SJSA1 (cell line): ENCODE measurements at places on chromosomes 11 and 22.

- no peak for DNase-seq
Measured at GRCh38 chr11:64341429-64341828, 1.4 kb downstream of the CCDC88B start.

DNA sequence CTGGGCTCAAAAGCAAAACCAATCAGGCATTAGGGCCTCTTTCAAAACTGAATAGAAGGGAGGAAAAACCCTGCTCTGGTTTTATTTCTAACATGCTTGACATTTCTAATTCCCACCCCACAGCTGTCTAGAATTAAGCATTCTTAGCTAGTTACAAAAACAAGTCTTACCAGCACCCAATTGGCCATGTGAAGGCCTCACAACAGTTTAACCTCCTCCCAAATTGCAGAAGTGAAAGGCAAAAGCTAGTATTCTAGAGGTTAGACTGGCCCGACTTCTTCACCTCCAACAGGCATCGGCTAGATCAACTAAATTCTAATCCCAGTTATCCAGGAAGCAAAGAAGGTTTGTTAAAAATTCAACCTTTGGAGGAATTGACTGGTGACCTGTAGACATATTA, 6.5 kb downstream of the SF1 start:
- no peak for DNase-seq

DNA sequence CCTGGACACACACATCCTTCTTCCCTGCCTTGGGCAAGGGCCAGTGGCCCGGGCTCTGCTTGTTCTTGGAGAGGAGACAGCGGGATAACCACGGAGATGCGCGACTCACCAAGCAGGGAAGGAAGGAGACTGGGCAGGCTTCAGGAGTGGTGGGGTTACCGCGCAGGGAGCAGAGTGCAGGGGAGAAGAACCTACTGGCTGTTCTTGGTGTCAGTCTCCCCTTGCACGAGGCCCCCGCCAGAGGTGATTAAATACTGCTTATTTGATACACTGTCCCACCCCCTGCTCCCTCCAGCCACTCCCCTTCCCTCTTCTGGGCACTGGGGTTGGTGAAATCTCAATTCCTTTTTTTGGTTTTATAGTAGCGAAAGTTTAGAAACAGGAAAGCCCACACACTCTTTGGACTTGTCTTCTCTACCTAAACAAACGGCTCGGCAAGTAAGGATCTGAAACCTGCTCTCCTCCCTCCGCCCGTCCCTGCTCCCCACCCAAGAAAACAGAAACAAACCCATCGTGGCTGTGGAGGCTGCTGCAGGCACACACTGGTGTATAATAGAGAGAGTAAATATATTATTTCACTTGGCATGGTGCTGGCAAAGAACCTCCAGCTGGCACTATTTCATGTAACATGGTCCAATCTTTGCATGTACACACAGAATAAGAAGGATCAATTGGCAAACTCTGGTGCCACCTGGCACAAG, 10.8 kb downstream of the LARGE2 start:
- no peak for DNase-seq

DNA sequence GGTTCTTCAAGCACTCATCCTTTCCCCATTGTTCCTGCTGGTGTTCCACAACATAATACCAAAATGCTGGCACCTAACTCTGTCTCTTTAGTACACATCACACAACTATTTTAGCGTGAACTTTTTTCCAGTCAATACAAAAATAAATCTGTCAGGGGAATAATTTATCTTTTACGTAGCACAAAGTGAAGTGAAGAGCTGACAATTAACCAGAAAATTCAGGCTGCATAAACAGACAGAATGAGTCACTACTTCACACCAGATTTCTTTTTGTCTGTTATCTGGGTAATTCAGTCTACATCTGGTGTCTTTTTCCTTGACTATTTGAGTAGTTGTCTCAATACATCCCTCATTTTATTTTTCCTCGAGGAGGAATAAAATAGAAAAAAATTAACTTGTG, 7.9 kb upstream of the ETS1 start:
- no peak for DNase-seq

- peak; percentile 55 for DNase-seq
Measured at GRCh38 chr22:37898441-37899181, 7.5 kb upstream of the MICALL1 start.

DNA sequence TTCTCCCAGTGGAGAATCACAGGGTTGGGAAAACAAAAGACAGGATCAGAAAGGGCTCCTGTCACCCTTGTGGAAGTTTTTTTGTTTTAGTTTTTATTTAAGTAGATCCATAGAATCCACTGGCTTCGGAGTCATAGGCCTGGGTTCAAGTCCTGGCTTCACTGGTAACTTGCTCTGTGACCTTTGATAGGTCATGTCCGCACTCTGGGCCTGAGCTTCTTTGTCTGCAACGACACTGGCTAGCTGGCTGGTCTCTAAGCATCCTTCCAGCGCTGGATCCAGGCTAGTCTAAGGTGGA, 1.4 kb downstream of the ZFTA start:
- no peak for DNase-seq

DNA sequence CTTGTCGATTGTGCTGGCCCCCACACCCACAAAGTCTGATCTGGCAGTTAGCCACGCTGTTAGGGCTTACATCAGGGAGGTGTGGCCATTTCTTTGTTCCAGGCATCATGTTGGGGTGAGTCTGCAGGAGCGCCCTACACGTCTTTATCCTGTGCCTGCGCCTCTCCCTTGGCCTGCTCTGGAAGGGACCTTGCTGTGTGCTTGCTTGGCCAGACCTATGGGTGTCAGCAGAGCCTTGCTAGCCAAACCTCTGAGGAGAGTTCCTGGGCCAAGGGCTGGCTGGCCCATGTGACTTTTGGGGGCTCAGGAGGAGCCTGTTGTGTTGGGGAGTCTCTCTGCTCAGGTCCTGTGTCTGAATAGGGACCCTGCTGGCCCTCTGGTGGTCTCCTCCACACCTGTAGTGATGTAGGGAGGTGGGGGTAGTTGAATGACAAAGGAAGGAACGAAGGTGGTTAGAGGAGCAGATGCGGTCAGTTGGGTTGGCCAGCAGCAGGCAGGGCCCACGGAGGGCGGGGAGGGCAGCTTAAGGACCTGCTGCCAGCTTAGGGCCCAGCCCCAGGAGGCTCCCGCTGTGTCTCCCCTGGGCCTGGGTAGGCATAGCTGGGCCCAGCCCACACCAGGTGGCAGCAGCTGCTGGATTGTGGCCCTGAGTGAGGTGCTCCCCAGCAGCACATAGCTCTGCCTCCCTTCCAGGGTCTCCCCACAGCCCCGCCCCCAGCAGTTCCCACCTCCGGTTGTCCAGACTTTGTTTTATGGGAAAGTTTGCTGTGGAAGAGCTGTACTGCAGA, 7.9 kb downstream of the PPIL2 start:
- no peak for DNase-seq

- DNase-seq: peak; percentile 18
Measured at GRCh38 chr11:11463405-11463804, 110.4 kb upstream of the CSNK2A3 start.

GRCh38 chr22:36455571-36456463, 25.6 kb downstream of the TXN2 start:
- DNase-seq: no peak

DNA sequence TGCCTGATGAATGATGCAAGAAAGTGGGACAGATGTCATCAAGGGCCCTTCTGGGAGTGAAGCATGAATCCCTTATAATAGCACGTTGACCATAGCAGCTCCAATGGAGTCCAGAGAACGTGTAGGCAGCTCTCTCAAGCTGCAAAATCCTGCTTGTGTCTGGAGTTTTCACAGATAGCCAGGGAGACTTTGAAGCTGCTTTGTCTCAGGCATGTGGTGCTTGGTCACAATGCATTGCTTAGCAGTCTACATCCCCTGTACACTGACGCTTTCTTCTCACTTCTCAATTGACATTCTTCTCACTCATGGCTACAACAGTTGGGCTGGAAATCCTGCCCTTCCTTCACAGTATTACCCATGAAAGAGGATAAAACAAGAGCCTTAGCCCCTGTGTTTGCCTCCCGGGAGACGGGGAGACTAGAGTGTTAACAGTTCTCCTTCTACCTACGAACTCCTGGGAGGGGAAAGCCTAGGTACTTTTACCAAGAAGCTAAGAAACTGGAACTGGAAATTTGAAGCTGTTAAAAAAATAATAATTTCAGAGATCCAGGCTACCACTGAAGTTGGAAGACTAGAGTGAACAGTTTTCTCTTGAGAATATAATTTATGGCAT, 20.7 kb upstream of the MMP7 start:
- DNase-seq: no peak

- peak; percentile 46 for DNase-seq
Measured at GRCh38 chr11:102111787-102112508, 1.7 kb downstream of the YAP1 start.

DNA sequence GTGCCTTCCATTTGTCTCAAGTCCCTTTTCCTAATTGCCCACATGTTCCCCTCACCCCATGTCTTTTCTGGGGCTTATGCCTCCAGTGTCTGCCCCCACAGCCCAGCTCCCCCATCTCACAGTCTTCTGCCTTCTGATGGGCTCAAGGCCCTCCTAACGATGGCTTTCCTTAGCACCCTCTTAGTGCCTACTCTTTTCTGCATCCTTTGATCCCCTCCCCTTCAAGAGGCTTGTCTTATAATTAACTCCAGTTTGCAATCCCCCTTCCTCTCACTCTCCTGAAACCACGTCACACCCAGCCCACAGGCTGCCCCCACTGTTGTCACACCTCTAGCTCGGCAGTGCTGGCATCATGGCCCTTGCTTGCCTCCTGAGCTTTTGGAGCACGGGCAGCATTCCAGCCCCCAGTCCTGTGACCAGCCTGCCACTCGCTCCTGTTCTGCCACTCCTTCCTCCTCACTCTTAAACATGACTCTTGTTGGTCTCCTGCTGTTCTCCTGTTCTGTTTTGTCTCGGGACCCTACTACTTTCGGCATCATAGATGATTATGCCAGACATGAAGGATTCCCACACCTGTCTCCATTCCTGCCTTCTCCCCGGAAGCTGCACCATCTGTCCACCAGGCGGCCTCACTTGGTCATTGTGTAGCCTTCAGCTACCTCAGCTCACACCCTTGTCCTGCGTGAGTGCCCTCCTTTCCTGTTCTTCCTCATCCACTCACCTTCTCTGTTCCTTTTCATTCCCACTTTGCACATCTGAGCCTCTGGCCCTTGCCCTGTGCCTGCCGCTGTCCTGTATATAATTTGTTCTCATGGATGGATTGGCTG, 26.1 kb downstream of the UBE2L3 start:
- DNase-seq: no peak
